ENCODE measurements at places on chromosomes 3 and 15.

DNA sequence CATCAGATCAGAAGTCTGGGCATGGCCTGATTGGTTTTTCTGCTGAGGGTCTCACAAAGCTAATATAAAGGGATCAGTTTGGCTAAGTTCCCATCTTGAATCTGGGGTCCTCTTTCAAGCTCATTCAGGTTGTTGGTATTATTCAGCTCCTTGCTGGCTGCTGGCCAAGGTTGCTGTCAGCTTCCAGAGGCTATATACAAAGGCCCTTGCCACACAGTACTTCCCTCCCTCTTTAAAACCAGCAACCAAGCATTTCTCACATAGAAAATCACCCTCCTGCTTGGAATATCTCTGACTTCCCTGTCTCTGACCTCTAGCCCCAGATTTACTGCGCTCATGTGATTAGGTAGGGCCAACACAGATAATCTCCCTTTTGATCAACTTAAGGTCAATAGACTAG, 442.9 kb downstream of the ERC2 start:
- DNase-seq: no peak

- DNase-seq: no peak
These were observed 10.8 kb upstream of the SLC6A20 start for GRCh38 chr3:45807133-45807532.

DNA sequence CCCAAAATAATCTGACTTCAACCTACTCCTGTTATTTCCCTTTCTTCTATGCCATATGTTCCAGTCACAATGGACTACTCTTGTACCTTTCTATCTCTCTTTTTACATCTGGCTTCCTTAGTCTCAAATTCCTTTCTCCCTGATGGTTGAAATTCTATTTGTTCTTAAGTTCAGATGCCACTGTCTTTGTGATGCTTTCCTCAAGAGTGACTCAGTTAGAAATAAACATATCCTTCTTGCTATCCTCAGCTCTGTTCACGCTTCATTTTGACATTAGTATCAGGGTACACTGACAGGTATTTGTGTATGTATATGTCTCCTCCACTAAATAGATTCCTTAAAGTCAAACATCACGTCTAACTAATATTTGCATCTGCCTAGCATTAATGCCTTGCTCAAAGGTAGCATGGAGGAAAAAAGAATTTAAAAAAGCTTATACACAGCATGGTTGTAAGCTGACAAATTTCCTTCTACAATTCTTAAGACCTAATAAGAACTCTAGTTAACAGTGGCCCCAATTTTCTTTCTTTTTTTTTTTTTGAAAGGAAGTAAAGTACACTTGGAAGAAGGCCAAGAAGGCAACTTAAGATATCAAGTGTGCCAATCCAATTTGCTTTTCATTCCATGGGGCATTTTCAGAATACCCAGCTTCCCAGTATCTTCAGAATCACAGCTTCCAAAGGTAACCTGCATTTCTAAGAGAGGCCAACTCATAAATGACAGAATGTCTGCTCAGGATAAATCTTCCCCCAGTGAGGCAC, 58.0 kb downstream of the CHAC1 start:
- DNase-seq: no peak

- no peak for DNase-seq
These were observed 109.7 kb upstream of the ALDH1A3 start for GRCh38 chr15:100769975-100770340.

DNA sequence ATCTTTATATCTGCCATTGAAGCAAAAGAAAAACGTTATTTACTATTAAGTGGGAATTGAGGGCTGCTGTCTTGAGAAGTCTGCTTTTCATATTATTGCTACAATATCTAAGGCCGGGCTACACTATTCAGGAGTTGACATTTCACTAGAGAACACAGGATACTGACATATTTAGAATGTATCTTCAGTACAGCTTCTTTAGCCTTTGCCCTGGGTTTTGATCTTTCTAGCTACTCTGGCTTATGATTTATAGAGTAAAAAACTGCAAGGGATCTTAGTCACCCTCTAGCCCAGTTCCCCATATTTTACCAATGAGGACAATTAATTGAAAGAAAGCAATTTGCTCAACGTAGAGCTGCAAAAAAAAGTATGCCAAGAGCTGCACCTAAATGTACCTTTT, 307.4 kb upstream of the DPPA4 start:
- DNase-seq: no peak

DNA sequence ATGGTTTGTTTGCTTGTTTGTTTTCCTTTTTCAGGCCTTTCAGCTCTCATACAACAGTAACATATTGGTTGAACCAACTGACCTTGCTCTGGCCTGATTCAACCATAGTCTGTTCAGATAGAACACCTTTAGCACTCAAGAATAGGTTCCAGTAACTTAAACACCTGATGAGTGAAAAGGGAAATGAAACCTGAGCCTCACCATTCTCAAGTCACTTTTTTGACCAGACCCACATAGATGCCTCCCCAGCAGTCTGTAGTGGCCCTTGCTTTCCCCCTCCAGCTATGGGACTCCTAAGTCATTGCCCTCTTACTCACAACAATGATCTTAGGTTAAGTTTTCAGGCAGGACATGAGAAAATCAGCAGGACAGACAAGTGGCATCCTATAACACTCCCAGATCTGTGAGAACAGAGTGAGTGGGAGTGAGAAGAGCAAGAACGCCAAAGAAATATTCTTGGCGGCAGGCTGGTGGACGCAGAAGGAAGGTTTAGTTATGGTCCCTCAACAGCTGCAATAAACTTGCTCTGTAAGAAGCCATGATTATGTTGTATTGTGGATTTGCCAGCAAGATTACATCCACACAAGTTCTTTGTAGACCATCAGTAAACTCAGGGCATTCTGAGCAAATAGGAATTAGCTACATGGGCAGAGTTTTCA, 367.5 kb downstream of the MECOM start:
- DNase-seq: no peak

DNA sequence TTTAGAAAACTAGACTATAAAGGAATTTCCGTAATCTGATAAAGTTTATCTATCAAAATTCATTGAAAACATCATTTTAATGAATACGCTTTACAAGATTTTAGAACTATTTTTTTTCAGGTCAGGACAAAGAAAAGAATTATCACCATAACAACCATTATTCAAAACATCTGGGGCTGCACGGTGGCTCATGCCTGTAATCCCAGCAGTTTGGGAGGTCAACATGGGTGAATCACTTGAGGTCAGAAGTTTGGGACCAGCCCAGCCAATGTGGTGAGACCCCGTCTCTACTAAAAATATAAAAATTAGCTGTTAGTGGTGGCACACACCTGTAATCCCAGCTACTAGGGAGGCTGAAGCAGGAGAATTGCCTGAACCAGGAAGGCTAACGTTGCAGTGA, 260.4 kb downstream of the WNT5A start:
- DNase-seq: no peak

- DNase-seq: no peak
These were observed 57.8 kb downstream of the NCEH1 start for GRCh38 chr3:172653004-172653572.

- no peak for DNase-seq
These were observed 103.2 kb downstream of the CHL1 start for GRCh38 chr3:299590-300301.

DNA sequence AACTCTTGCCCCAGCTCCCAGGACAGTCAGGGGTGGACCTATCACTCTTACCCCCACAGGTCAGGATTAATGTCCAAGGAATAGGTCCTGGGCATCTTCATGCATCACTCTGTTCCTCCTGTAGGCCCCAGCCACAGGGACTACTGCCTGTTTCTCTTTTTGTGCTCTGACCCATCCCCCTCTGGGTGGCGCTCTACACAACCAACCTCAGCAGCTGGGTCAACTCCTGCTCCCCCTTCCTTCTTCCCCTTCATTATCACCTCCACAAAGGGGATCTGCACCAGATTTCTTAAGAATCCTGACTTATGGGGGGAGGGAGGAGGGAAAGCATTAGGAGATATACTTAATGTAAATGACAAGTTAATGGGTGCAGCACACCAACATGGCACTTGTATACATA, 12.2 kb upstream of the TRANK1 start:
- no peak for DNase-seq

DNA sequence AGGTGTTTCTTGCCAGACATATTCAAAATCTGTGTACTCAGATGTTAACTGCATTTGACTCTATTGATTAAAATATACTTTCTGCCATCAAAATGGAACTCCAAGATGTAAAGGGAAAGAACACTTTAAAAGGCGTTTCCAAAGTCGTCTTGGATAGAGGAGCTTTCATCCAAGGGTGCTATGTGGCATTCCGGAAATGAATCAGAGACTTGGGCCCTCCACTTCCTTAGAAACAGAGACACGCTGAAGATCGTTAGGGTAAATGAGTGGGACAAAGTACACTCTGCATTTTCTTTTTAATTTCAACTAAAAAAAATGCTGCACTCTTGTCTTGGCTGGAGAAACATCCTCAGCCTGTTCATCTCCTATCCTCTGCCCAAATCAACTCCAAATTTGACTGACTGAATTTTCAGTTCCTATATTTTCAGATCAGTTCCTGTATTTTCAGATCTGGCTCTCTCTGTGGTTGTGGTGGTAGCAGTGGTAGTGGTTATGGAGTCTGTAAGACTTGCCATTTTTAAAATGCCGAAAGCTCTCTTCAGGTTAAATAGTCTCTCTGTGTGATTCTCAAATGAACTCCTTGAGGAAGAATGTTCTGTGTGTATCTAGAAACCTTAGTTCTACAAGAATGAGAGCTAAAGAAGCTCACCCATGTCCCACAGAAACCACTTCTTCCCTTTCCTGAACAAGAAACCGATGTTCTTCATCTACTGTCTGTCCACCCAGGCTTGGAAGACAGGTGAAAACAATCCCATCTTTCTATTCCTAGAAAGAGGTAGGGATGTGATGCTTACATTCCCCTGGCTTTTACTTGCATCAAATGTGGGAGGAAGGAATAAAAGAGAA, 156.8 kb upstream of the ICE2 start:
- no peak for DNase-seq

DNA sequence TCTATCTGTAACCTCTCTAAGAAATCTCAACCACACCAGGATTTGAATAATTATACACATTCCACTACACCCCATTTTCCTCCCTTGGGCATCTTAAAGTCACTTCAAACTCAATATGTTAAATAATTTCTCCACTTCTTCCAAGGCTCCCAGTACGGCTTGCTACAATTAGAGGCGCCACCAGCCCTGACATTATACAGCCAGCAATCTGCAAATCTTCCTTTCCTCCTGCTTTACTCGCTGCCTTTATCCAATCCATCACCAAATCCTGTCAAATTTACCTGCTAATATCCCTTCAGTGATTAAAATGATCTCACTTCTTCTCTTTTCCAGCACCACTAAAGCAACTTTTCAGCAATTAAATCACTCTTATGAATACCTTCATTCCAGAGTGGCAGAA, 13.9 kb downstream of the WWTR1 start:
- no peak for DNase-seq

- DNase-seq: no peak
These were observed 5.6 kb upstream of the MAGEF1 start for GRCh38 chr3:184717399-184717983.

- no peak for DNase-seq
These were observed 202.9 kb downstream of the ZMAT3 start for GRCh38 chr3:178868681-178869080.

- DNase-seq: no peak
These were observed 128.3 kb upstream of the ZNF385D start for GRCh38 chr3:21879184-21879886.

GRCh38 chr15:52505151-52505550, 23.5 kb downstream of the MYO5A start:
- no peak for DNase-seq

GRCh38 chr3:194130807-194131589, 5.0 kb upstream of the HES1 start:
- peak; percentile 19 for DNase-seq

DNA sequence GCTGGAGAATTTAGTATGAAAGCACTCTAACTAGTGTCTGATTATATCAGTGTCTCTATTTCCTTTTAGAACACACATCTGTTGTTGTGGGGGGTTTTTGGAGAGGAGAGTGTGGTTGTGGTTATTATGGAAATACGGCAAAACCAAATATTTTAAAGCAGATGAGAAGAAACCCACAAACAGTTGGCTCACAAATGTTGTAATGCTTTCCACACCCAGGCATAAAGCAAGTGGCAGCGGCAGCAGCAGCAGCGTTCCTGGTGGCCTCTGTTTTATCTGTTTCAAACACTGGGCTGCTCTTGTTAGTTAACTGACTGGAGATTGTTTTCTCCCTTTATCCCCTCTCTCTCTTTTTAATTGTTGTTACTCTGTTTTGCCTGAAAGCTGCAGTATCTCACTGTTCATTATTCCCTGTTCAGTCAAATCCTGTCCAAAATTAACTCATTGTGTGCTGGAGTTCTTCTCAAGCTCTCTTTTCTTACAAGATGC, 1045.5 kb upstream of the NR2F2 start:
- peak; percentile 4 for DNase-seq

DNA sequence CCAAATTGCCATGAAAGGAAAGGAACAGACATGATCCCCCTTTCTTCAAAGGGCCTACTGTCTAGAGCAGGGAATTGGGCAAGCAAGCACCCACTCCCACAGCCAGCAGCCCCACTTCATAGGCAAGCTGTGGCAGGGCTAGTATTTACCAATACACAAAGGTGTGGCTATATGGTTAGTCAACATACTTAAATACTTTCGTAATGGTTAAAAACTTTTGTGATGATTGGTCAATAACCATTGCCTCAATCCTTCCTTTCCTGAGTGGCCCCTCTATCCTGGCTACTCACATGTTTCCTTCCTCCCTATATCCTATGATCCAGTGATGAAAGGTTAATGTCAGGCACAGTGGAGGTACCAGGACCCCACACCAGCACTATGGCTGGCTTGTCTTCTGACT, 30.1 kb upstream of the ARL8B start:
- DNase-seq: no peak

DNA sequence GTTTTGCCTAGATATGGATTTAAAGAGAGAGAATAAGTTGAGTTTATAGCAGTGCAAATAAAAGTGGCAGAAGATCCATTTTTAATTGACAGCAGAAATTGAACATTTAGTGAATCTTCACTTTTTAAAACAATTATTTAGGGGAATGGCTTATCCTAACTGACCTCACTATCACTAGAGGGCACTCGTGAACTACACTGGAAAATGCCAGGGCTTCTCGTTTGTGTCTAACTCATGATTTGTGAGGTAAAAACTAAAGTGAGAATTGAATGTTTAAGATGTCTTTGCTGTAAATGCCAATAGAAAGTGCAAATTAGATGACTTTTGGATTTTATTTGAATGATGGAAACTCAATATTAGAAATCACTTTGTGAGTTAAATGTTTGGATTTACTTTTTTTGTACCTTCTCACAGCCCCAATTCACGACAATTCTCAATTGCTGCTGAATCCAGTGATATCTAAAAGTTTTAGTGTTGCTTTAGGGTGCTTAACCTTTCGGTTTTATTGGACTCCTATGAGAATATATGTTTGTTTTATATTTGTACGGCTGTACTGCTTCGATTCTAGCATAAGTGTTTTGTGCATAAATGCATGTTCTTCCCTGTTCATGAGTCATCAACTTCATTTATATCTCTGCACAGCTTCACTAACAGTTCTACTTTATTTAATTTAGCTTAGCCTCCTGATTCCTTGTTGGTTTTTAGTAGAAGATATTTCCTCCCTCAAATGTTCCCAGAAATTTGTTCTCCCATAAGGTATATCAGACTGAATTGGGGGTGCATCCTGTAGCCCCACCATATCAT, 462.1 kb downstream of the MFSD1 start:
- no peak for DNase-seq

All from CD4-positive, alpha-beta T cell treated with Interleukin-21 for 1 hour (primary cell).